ENCODE measurements at places on chromosomes 2 and 18.
A peak's percentile ranks its signal among the peaks of the same experiment; 100 is the strongest.

DNA sequence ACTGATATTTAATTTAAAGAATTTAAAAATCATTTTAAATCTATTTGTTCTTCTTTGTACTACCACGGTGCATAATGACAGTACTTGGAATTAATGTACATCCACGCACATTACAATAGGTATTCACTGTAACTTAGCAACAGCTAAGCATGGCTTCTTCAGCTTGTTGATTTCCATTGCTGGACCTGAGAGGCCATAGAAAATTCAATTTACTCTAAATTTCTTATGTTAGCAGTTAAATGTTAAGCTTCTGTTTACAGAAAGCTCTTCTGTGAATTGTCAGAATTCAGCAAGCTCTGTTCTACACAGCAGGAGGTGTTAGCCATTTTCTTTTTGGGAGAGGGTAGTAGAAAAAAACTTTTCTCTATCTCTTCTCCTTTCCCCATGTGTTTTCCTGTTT, 1149.3 kb upstream of the CDH2 start:
- no peak for DNase-seq

GRCh38 chr2:217995731-217996231, 7.0 kb downstream of the TNS1 start:
- DNase-seq, result no peak

DNA sequence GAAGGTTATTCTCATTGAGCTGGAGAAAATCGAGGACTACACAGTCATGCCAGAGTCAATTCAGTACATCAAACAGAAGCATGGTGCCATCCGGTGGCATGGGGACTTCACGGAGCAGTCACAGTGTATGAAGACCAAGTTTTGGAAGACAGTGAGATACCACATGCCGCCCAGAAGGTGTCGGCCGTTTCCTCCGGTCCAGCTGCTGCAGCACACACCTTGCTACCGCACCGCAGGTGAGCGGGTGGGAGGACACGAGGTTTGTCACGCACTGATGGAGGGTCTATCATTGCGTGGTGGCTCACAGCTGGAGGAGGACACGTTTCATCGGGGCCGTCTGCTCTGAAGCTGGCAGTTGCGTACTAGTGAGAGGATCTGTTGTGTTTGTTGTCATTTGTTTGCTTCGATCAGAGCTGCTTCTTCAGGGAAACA, 48.2 kb downstream of the IL1RL2 start:
- no peak for DNase-seq

DNA sequence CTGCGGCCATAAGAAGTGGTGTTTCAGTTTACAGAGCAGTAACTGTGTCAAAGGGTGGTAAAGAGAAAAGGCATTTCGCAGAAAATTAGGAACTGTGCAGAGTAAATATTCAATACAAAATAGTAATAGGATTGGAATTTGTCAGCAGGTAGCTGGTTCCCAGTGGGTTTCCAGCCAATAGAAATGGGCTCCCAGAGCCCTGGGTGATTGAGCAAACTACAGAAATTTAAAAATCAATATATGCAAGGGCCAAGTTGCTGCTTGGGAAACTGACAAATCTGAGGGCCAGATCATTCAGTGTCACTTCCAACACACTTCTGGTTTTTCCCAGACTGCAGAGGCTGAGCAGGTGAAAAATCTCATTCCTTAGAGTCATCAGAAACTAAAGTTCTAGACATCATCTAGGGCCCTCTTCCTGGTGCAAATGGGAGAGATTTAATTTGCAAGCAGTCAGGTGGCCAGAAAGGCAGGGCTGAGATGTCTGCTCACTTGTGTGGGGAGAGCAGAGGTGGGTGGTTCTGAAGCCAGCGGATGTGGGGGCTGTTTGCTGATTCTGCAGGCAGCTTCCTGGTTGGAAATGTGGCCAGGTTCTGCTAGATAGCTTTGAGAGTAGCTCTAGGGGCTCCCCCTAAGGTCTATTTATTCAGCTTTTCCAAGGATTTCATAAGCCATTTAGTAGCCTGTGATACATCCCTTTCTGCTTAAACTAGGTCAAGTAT, 182.4 kb downstream of the NCK2 start:
- peak; percentile 56 for DNase-seq

GRCh38 chr2:54595999-54596902, 127.2 kb upstream of the EML6 start:
- no peak for DNase-seq

GRCh38 chr2:9135822-9136558, 70.6 kb upstream of the ASAP2 start:
- no peak for DNase-seq

- no peak for DNase-seq
These were observed 108.3 kb upstream of the MAP3K20 start for GRCh38 chr2:172967036-172967982.

DNA sequence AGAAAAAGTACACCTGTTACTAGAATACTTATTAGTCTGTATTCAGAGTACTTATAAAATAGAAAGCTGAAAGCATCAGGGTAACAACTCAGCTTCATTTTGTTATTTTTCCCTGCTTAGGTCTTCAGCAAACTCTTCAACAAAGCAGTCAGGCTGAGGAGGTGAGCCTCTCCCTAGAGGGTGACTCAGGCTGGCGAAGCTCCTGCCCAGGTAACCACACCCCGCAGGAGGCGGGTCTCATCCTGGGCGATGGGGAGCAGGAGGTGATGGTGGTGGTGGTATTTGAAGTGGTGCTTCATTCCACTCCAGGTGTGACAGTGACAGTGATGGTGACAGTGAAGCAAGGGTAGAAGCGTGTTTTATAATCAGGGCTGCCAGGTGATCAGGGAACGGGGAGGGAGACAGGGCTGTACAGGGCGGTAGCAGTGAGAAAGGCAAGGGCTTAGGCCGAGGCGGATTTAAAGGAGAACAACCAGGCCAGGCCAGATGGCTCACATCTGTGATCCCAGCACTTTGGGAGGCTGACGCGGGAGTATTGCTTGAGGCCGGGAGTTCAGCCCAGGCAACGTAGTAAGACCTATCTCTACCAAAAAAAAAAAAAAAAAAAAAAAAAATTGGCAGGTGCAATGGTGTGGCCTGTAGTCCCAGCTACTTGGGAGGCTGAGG, 127.1 kb downstream of the SOCS6 start:
- no peak for DNase-seq

GRCh38 chr2:30208453-30208852, 22.9 kb upstream of the LBH start:
- peak; percentile 56 for DNase-seq

- no peak for DNase-seq
These were observed 396.5 kb downstream of the CCDC85A start for GRCh38 chr2:56580242-56580641.

- no peak for DNase-seq
These were observed 142.4 kb downstream of the CCBE1 start for GRCh38 chr18:59554796-59555335.

- DNase-seq, result no peak
These were observed 48.0 kb upstream of the ID2 start for GRCh38 chr2:8633735-8634313.

GRCh38 chr2:25165992-25166875, 2.1 kb downstream of the POMC start:
- peak; percentile 47 for DNase-seq

GRCh38 chr2:182422864-182423263, 4.0 kb downstream of the PDE1A start:
- DNase-seq, result no peak

GRCh38 chr18:22475426-22476100, 57.8 kb upstream of the CTAGE1 start:
- no peak for DNase-seq

- no peak for DNase-seq
These were observed 124.2 kb upstream of the SATB2 start for GRCh38 chr2:199581935-199582360.

DNA sequence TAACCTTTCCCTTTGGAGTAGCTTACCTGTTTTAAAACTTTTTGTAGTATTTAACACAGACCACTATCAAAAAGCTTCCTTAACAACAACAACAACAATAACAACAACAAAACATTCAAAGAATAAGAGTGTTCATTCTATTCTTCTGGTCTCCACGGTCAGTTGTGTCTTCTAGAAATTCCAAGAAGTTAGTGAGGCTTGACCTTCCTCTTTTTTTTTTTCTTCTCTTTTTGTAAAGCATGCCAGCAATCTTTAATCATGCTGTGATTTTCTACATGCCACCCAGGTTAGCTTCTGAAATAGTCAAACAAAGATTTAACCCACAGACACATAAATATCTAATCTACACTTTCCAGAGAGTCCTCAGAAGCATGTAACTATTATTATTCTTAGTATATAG, 28.4 kb upstream of the KLHL14 start:
- no peak for DNase-seq

GRCh38 chr2:150076281-150076680, 411.2 kb downstream of the RND3 start:
- no peak for DNase-seq

- peak; percentile 98 for DNase-seq
These were observed at the start of gene CNDP2 for GRCh38 chr18:74495581-74496507. Gene CNDP2, plus strand, starts transcription at chr18:74496363. Its CDS starts 3,611 bp downstream, at chr18:74499974.

GRCh38 chr2:166494140-166494624, at the start of gene SCN7A:
Gene SCN7A, minus strand, starts transcription at chr2:166494249. Its CDS starts 16,553 bp downstream, at chr2:166477696.
- DNase-seq, result no peak

DNA sequence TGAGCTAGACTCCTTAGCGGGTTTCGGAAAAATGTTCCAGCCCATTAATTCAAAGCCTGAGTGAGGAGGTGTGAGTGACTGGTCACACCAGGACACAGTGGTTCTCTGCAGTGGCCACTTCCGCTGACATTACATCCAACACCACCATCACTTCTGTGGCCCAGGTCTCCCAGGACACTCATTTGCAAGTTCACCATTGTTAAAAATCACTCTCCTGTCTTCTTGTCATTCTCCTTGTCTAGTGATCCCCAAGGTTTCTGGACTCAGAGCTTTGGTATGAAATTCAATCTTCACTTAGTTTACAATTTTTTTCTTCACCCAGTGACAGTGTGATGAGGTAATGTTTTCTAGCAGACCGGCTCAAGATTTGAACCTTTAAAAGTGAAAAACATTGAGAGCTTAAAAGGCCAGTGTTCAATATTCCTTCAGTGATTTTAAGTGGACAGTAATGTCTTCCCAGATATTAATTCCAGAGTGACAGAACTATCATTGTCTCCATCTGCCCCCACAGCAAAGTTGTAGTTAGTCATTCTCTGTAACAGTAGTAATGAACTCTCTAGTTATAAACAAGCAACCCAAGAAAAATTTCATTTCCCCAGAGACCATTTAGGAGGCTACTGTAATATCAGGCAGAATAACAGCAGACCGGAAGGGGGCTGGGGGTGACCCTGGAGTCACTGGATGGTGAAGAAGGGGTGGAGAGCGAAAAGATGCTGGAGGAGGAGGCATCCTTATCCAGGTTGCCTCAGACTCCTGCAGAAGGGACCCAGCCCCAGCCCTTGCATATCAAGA, 164.9 kb downstream of the GFPT1 start:
- DNase-seq, result no peak

DNA sequence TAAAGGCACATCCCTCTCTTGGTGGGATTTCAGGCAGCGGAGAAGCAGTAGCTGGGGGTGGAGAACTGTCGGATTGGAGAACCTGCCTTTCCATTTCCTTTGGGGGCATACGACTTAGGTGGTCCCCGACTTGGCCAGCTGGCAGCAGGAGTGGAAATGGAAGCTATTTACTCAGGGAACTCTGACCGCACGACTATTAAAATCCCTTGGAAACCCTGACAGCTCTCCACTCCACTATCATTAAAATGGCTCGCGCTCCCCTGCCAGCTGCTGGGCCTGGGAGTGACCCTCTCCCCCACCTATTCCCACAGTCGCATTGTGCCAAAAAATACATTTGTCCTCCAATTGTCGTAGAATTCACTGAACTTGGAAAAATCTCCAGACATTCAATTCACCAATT, 77.7 kb upstream of the APCDD1 start:
- DNase-seq, result no peak

- DNase-seq, result no peak
These were observed 116.8 kb downstream of the CTAGE1 start for GRCh38 chr18:22300665-22301636.

DNA sequence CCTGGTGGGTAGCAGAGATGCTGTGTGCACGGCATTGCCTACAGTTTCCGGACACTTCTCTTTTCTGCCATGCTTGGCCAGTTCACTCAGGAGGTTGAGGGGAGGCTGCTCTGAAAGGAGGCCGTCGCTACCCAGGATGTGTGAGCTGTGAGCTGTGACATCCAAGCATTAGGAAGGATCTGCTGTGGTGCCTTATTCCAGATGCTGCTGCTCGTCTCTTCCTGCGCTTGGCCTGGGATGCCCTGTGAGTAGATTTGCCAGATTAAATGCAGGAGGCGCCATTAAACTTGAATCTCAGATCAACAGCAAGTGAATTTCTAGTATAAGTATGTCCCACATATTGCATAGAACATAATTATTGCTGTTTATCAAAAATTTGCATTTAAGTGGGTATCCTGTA, 124.2 kb upstream of the SIX3 start:
- no peak for DNase-seq
